SW 1271 (cell line): ENCODE measurements at places on chromosomes 16 and 17.
A peak's percentile ranks its signal among the peaks of the same experiment; 100 is the strongest.

GRCh38 chr17:59764292-59764741 is 56.9 kb downstream of the VMP1 start:
- no peak for DNase-seq

DNA sequence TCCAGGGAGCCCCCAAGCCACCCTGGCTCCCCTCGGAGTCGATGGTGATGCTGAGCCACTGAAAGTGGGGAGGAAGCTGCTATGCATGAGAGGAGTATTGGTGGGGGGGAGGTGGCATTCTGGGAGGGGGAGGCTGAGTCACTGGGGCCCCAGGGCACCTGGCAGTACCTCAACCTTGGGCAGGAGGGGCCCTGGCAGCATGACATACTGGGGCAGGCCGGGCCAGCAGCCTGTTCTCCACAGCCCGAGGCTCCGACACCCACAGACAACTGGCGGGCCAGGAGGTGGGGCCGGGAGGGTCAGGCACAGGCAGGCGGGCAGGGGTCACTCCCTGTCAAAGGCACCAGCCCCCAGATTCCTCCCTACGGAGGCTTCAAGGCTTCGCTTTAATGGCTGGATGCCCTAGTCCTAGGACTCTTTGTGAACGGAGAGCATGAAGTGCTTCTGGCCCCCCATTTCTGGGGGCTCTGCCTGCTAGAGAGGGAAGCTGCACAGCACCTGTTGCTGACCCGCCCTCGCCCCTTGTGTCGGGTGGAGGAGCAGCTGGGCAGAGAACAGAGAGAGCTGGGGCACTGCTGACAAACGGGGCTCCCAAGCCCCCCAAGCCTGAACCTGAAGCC is 928 bp downstream of the CASKIN2 start:
- no peak for DNase-seq

DNA sequence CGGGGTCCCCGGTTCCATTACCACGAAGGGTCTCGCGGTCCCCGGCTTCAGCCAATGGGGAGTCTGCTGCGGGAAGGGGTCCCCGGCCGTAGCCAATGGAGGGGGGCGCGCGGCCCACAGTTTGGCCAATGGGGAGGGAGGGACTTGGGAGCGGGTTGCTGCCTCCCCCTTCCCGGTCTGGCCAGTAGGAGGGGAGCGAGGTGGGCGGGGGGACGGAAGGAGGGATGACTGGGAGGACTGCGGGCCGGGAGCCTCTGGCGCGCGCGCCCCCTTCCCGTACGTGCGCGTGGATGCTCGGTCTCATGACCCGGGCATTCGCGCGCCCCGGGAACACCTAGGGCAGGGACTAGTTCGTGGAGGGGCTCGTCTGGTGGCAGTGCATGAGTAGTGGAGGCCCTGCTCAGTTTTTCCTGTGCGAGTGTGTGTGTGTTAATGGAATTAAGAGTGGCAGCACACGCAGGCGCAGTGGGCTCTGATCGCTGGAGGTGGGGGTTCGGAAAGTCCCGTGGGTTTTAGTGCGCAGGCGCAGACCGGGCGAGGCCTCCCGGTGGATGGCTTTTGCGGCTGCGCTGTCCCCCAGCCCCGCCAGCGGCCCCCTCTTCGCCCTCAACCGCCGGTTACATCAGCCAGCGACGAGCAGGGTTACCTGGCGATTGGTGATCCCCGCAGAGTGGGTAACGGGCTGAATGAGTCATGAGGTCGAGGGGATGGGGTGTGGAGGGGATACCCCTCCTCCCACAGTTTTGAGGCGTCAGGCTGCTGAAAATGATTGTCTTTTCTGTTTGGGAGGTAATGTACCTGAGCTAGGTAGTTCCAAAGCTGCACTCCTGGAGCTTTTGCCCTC is 1.3 kb downstream of the ATXN2L start:
- DNase-seq = peak; percentile 98

DNA sequence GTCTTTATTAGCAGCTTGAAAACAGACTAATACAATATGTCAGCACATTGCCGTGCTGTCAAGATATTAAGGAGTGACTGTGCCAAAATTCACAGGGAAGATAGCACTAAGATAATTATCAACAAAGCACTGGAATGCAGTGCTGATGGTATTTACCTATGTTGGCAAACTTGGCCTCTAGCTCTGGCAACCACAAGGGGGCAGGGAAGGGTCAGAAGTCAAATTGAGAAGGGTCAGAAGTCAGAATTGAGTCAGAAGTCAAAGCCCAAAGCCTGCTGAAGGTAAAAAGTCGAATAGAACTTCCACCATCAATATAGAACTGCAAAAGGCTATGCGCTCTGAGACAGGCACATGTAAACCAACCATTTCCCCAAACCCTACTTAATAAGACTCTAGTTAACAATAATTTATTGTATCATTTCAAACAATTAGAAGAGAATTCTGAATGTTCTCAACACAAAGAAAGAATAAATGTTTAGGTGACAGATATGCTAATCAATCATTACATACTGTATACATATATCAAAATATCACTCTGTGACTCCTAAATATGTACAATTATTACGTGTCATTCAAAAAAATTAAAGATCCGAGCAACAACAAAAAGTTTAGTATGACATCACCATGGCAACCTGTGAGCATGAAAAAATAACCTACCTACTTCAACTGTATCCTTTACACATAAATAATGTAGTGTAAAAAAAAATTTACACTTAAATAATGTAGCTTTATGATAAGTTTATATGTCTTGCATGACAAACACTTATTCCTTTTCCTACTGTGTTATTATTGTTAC is 916.1 kb downstream of the KCNJ2 start:
- peak; percentile 48 for DNase-seq

GRCh38 chr16:67430504-67430976 is 381 bp upstream of the HSD11B2 start:
- DNase-seq = no peak

- no peak for DNase-seq
Observed at GRCh38 chr17:57135789-57136291, 50.8 kb downstream of the AKAP1 start.

DNA sequence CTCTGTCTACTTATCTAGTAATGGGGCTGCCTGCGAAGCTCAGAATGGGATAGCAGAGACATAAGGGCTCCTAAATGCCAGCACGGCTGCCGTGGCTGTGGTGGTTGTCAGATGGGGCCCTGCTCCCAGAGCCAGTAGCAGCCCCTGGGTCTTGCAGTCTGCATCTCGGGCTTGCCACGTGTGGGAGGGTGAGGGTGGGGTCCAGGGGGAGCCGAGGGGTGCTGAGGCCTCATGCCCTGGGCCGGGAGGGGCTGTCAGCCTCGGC is 88.8 kb upstream of the GSE1 start:
- DNase-seq = no peak

GRCh38 chr17:68750208-68750562 is 149.0 kb upstream of the FAM20A start:
- DNase-seq = no peak
